ENCODE measurements at places on chromosomes 11 and 22. TPM values are rescaled to one million over a fixed set of nuclear protein-coding genes. Genes with fewer than 3 reads are reported as not detected.

The PRR5 gene
- 5.9 TPM for polyA plus RNA-seq

The LMNTD2 gene
- polyA plus RNA-seq, result 4.3 TPM

The GLYAT gene
- not detected for polyA plus RNA-seq

The TANGO2 gene
- polyA plus RNA-seq, result 33.9 TPM

The PDGFB gene
- not detected for polyA plus RNA-seq

- H3K4me1 ChIP-seq, result no peaks in the 10 kb centered on the region
- peaks cover 10% of the 10 kb centered on the region for H3K27me3 ChIP-seq
- no peak for DNase-seq
- no peak overlapping the region for H3K27ac ChIP-seq
- no peaks in the 10 kb centered on the region for H3K36me3 ChIP-seq
- no peak overlapping the region for H3K4me3 ChIP-seq
Measured at GRCh38 chr11:30392221-30392784, 69.4 kb downstream of the ARL14EP start.

- peaks cover 5% of the 10 kb centered on the region for H3K4me1 ChIP-seq
- no peak for DNase-seq
- H3K27me3 ChIP-seq, result no peaks in the 10 kb centered on the region
- no peaks in the 10 kb centered on the region for H3K36me3 ChIP-seq
- H3K27ac ChIP-seq, result no peak overlapping the region
Measured at GRCh38 chr11:10275714-10276113, 18.3 kb downstream of the SBF2 start.

GRCh38 chr22:49959782-49960158, 802 bp upstream of the PIM3 start:
- H3K36me3 ChIP-seq, result no peaks in the 10 kb centered on the region
- H3K4me3 ChIP-seq, result peak overlapping the region; percentile 75
- H3K27ac ChIP-seq, result peak overlapping the region; percentile 95
- no peak for DNase-seq
- peaks cover 24% of the 10 kb centered on the region for H3K4me1 ChIP-seq

GRCh38 chr11:123330071-123330470, 100.0 kb upstream of the GRAMD1B start:
- peaks cover 5% of the 10 kb centered on the region for H3K36me3 ChIP-seq
- no peaks in the 10 kb centered on the region for H3K27me3 ChIP-seq
- no peak overlapping the region for H3K4me3 ChIP-seq
- no peaks in the 10 kb centered on the region for H3K4me1 ChIP-seq

- H3K4me1 ChIP-seq, result no peaks in the 10 kb centered on the region
- H3K27me3 ChIP-seq, result no peaks in the 10 kb centered on the region
- peaks cover 22% of the 10 kb centered on the region for H3K36me3 ChIP-seq
Measured at GRCh38 chr11:3000032-3000961, 8.2 kb upstream of the NAP1L4 start.

GRCh38 chr11:107931206-107931605, 3.0 kb downstream of the RAB39A start:
- peaks cover 14% of the 10 kb centered on the region for H3K27me3 ChIP-seq
- H3K4me1 ChIP-seq, result peaks cover 14% of the 10 kb centered on the region
- no peak for DNase-seq
- H3K27ac ChIP-seq, result no peak overlapping the region

DNA sequence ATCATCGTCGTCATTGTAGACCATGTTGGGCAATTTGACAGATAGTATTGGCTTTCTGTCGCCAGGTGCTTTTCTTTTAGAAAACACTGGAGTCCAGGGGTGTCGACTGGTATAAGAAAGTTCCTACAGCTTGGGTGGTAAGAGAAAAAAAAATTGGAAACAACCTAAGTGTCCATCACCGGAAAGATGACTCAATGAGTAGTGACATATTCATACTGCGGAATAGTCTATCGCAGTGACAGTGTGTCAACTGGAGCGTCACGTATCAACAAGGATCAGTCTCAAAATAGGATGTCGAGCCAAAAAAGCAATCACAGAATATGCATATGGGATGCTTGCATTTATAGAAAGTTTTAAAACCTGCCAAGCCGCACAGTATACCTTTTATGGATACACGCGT, 157.6 kb downstream of the MN1 start:
- DNase-seq, result no peak
- H3K27ac ChIP-seq, result no peak overlapping the region
- no peaks in the 10 kb centered on the region for H3K36me3 ChIP-seq
- peaks cover 6% of the 10 kb centered on the region for H3K27me3 ChIP-seq
- no peaks in the 10 kb centered on the region for H3K4me1 ChIP-seq

- no peak for DNase-seq
- no peak overlapping the region for H3K27ac ChIP-seq
- H3K27me3 ChIP-seq, result no peaks in the 10 kb centered on the region
- H3K4me3 ChIP-seq, result no peak overlapping the region
Measured at GRCh38 chr22:24189249-24190158, 8.2 kb downstream of the SUSD2 start.

DNA sequence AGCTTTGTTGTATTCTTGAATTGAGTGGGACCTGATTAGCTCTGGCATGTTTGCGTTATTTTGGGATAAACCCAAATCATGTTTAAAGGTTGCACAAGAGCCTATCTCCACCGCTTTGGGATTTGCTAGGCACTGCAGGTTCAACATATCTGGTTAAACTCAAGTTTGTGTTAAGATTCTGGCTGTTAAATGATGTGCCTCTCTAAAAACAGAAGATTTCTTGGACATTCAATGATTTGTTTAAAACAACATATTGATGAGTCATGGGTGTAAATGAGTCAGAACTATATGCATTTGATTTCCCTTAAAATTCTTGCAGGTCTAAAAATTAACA, 67.4 kb downstream of the AMOTL1 start:
- no peaks in the 10 kb centered on the region for H3K27me3 ChIP-seq
- no peaks in the 10 kb centered on the region for H3K36me3 ChIP-seq
- H3K4me3 ChIP-seq, result no peak overlapping the region
- DNase-seq, result no peak
- no peak overlapping the region for H3K27ac ChIP-seq

- peak overlapping the region; percentile 97 for H3K27ac ChIP-seq
- no peaks in the 10 kb centered on the region for H3K27me3 ChIP-seq
Measured at GRCh38 chr22:50469377-50470305, 5.2 kb downstream of the SBF1 start.

GRCh38 chr11:3877364-3878257, 22.1 kb downstream of the STIM1 start:
- no peak for DNase-seq
- peak overlapping the region; percentile 57 for H3K27ac ChIP-seq
- peak overlapping the region; percentile 70 for H3K4me3 ChIP-seq

DNA sequence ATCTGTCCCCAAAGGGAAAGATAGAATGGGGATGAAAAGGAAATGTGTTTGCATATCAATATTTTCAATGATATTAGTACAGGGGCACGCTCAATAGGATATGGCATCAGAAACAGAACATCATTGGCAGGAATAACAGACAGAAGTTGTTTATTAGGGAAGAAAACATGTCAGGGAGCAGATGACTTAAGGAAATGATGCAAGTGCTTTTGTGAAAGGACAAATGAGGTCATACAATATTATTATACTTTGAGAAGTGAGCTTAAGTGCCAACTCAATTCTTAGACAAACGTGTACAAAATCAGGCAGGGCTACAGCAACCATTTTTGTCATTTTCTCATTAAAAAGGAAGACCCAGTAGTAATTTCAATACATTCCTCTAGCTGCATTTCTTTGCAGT, 388.4 kb downstream of the SOX6 start:
- no peaks in the 10 kb centered on the region for H3K36me3 ChIP-seq
- no peak overlapping the region for H3K4me3 ChIP-seq
- no peak overlapping the region for H3K27ac ChIP-seq
